ENCODE measurements at places on chromosomes 3 and 15.

GRCh38 chr15:72827226-72827625 lies 43.7 kb upstream of the ADPGK start:
- DNase-seq = no peak

GRCh38 chr3:129343643-129344360 lies 65.1 kb downstream of the HMCES start:
- no peak for DNase-seq

DNA sequence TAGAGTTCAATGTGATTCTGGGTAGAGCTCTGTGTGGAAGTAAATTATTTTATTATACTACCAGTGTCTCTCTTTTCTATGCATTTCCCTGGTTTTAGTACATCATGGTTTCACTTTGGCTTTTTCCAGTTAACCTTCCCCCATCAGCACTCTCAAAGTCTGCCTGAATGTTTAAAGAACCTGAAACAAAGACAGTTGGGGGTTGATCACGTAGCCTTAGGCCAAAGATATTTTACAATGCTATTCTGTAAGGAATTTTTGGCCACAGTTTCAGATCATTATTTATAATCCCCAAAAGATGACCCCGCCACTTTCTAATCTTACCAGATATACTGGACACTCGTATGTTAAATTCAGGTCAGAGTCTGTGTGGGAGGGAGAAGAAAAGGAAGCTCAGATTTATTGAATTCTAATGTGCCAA lies 156.3 kb upstream of the TMC3 start:
- no peak for DNase-seq

DNA sequence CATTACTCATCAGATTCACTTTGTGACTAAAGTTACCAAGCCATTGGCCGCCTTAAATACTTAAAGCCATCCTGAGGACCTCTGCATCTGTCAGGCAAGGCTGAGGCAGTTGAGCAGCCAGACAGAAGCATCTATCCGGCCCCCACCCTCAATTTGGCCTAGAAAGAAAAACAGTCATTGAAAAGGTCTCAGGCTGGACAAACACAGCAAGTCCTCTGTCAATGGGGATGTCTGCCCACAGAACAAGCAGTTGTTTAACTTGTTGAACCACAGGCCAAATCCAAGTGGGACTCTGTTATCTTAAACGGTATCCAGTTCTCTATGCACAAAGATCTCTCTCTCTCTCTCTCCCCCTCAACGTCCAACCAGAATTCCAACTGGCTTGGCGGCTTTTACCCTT lies 2.8 kb downstream of the ZIC4 start:
- DNase-seq = no peak

DNA sequence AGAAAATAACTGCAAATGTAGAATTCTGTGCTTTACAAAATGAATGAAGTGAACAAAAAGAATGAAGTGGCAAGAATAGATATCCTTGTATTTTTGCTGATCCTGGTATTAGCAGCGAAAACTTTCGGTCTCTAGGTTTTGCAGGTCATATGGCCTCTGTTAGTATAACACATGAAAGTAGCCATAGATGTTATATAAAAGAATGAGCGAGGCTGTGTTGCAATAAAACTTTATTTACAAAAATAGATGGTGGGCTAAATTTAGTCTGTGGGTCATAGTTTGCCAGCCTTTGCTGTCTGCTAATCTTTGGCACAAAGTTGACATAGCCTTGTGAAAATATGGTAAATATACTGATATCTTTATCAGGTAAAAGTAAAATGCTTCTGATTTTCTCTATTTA lies 35.2 kb downstream of the SEC22A start:
- no peak for DNase-seq

- DNase-seq = no peak
These were observed 18.6 kb downstream of the CD200R1 start for GRCh38 chr3:112956351-112956750.

GRCh38 chr3:158918451-158918850 lies 116.6 kb downstream of the MFSD1 start:
- DNase-seq = no peak

- no peak for DNase-seq
These were observed 37.2 kb downstream of the SSUH2 start for GRCh38 chr3:8607234-8608040.

GRCh38 chr15:41262571-41262970 lies 31.5 kb downstream of the CHP1 start:
- no peak for DNase-seq

- DNase-seq = no peak
These were observed 1.0 kb upstream of the SLTM start for GRCh38 chr15:58934521-58934920.

DNA sequence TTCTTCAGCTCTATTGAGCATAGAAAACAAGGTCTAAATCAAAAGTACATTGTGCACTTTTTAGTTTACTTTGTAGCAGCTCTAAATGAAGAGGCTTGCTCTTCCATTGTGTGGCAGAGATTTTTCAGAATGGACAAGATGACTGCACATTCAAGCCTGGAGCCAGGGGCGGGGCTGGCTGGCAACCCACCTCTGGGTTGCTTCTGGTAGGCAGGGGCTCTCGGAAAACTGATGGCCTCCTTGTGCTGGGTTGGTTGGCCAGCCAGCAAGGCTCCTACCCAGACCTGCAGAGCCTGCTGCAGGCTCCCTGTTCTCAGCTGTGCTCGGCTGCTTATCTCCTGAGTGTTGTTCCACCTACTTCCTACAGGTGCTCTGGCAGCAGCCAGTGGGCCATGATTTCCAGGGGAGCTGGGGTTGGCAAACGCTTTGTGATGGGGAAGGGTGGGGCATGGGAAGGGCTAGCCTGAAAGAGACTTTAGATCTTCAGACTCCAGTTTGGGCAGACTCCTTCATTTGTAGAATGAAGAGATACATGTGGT lies 8.8 kb downstream of the BSN start:
- DNase-seq = no peak

DNA sequence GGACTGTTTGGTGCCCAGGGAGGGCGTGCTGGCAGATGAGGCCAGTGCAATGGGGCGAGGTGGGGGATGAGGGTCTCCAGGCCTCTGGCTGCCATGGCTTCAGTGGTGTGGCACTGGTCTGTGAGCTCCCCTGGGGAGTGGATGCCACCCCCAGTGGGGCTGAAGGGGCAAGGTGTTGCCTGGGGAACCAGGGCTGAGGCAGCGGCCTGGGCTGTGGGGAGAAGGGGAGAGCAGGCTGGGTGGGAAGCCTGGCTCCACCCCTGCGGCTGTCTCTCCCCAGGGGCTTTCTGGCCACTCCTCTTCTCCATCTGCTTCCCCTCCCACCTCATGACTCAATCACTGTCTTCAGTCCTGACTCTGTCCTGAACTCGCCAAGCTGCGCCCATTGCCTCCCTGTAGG lies 88.4 kb upstream of the TLE3 start:
- no peak for DNase-seq

DNA sequence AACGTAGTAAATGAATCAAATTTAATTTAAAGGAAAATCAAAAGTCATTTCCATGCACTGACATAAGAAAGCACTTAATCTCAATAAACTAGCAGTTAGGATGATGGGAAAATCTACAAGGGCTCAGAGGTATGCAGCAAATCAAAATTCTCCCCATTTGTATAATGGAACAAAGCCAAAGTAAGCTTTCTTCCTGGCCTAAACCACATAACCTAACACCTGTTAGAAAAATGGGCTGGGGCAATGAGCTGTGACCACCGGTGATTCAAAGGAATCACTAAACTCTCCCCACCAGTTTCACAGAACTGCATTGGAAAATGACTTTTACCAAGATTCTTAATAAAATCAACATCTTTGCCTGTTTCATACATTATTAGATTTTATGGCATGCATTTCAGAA lies 1024.3 kb downstream of the FHIT start:
- DNase-seq = no peak

GRCh38 chr15:77107531-77108355 lies 36.8 kb upstream of the TSPAN3 start:
- no peak for DNase-seq

- DNase-seq = no peak
These were observed 247.4 kb upstream of the TRIM42 start for GRCh38 chr3:140430494-140430893.

DNA sequence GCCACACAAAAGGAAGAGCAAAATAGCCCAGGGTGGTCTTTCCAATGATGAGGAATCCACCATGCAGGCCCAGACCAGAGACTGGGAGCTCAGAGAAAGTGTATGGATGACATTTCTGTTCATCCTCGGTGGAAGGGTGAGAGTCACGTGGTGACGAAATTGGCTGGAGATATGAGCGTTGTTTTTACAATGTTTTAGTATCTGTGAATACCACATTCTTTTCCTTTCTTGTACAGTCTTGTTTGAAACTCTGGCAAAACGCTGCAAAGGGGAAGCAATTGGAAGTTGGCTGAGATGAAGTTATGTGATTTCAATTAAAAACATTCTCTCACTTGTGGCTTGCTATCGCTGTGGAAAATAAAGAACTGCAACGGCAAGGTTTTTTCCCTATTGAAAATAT lies 137.5 kb downstream of the MAGI1 start:
- no peak for DNase-seq

GRCh38 chr15:69161079-69161877 lies 843 bp downstream of the GLCE start:
- DNase-seq = no peak

GRCh38 chr3:185280572-185281365 lies 26.9 kb upstream of the EHHADH start:
- no peak for DNase-seq

GRCh38 chr3:114839476-114839875 lies 307.6 kb downstream of the ZBTB20 start:
- DNase-seq = peak; percentile 13

DNA sequence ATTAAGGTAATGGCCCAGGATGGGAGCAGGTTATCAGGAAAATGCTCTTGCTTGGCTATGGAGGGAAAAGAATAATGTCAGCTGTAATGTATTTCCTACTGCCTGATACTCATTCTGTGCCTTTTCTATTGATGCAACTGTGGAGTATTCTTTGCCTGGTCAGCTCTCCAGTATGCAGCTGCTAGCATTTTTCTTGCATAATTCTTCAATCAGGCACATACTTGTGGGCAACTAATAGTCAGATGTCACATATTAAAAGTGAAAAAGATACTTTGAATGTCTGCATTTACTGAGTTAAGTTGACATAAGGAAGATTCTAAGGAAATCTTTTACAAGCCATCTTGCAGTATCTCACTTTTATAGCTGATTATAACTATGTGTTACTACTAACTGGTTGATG lies 29.5 kb downstream of the CD80 start:
- DNase-seq = peak; percentile 13

DNA sequence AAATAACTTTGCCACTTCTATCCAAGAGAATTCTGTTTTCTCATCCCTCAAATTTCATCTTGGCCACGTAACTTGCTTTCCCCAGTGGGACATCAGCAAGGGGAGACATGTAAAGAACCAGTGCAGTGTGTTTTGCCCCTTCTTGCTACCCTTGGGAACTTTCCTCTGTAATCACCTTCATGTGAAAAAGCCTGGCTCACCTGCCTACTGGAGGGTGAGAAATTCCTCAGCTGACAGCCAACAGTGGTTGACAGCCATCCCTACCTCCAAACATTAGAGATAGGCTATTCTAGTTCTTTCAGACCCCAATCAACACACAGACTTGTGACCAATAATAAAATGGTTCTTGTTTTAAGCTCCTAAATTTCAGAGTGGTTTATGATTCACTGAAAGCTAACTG lies 333.9 kb upstream of the TBC1D5 start:
- no peak for DNase-seq

DNA sequence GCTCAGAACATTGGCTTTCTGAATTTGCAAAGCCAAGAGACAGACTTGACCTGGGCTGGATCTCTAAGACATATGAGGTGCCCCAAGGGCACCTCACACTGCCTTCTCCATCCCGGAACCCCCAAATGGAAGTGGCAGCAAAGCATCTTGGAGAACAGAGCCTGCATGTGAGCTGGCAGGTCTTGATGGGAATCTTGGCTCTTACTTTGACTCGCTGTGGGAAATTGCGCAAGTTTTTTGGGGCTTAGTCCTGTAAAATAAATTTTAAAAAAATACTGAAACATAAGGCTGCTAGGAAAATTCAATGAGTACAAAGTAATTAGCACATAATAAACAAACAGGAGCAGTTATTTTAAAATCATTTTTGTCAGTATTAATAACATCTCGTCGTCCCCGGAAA lies 13.7 kb upstream of the SEC22A start:
- no peak for DNase-seq

DNA sequence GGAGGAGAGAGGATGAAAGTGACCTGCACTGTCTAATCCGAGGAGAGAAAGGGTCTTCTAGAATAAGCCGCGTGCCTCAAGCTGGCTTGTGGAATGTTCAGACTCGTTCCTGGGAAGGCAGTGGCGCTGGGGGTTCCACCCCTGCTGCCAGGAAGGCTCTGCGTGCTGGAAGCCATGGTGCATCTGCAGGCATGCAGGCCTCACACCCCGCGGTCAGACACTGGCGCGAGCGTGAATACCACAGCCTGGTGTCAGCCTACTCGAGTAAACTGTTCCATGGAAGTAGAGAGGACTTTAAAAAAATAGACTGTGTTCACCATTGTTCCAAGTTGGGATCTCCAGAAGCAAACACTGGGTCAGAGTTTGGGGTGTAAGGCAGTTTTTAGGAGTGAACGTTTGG lies 25.9 kb upstream of the GABRG3 start:
- DNase-seq = no peak

- no peak for DNase-seq
These were observed 267.4 kb upstream of the ATP11B start for GRCh38 chr3:182525766-182526374.

GRCh38 chr3:171459137-171459941 lies 866 bp downstream of the TNIK start:
- DNase-seq = no peak

GRCh38 chr15:64969401-64969800 lies 20.3 kb downstream of the SPG21 start:
- DNase-seq = no peak

DNA sequence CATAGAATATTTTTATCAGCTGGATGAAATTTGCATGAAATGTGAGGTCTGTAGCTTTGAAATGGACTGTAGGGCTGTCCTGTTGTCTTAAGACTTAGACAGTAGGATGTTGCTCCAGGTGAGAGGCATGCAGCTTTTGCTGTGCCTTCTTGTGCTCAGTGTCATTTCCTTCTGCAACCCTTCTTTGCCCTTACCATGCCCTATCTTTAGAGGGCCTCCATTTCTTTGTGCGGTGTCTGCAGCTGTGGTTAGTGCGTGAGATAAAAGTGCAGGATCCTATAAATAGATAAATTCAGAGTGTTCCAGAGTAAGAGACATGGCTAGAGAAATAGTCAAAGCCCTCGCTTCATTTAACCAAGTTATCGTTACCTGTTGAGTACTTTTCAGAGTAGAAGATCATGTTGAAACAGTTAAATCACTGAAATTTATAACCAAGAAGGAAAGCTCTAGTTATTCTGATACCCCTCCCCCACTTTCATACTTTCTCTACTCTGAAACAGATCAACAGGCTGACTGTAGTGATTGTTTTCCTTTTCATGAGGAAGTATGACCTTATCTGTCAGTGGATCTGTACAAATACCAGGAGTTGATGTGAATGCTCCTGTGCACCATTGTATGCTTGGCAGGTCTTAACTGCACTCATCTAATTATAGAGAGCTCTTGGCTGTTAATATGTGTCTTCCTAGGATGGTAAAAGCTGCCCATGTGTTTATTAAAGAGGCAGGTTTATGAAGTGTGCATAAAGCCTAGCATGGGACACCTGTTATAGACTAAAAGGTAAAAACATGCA lies 18.2 kb downstream of the EIF3J start:
- no peak for DNase-seq
